Left renal cortex interstitium (tissue), 4 donors: ENCODE measurements at places on chromosomes 5 and 9.

GRCh38 chr9:92707530-92707929 lies 37.6 kb upstream of the IPPK start:
- no peak for DNase-seq

DNA sequence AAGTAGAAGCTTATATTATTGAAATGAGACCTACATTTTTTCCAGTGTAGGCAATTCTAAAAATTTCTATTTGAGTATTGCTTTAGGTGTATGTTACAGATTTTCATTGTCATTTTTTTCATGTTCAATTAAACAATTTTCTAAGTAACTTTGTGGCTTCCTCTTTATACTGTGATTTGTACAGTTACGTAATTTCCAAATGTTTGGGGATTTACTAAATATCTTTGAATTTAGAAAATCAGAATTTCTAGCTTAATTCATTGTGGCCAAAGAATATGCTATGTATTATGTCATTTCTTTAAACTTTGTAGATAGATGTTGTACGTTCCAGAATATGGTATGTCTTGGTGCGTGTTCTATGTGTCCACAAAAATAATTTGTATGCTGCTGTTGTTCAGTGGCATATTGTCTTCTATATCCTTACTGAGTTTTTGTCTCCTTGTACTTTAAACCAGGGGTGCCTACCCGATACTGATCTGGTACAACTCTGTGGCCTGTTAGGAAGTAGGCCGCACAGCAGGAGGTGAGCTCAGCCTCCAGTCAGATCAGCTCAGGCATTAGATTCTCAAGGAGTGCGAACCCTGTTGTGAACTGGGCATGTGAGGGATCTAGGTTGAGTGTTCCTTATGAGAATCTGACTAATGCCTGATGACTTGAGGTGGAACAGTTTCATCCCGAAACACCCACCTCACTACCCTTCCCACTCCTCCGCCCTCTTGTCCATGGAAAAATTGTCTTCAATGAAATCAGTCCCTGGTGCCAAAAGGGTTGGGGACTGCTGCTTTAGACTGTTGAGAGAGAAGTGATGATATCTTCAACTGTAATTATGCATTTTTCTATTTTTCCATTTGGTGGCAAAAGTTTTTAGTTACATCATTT lies 63.5 kb downstream of the UBE2R2 start:
- no peak for DNase-seq

- DNase-seq = no peak
Observed at GRCh38 chr5:178403351-178403750, 170.7 kb upstream of the PHYKPL start.

GRCh38 chr5:132860742-132861141 lies 5.5 kb downstream of the GDF9 start:
- no peak for DNase-seq

- DNase-seq = no peak
Observed at GRCh38 chr9:122562134-122562760, 9.3 kb downstream of the OR1N2 start.

GRCh38 chr9:118782790-118783463 lies 586.3 kb downstream of the BRINP1 start:
- DNase-seq = no peak

DNA sequence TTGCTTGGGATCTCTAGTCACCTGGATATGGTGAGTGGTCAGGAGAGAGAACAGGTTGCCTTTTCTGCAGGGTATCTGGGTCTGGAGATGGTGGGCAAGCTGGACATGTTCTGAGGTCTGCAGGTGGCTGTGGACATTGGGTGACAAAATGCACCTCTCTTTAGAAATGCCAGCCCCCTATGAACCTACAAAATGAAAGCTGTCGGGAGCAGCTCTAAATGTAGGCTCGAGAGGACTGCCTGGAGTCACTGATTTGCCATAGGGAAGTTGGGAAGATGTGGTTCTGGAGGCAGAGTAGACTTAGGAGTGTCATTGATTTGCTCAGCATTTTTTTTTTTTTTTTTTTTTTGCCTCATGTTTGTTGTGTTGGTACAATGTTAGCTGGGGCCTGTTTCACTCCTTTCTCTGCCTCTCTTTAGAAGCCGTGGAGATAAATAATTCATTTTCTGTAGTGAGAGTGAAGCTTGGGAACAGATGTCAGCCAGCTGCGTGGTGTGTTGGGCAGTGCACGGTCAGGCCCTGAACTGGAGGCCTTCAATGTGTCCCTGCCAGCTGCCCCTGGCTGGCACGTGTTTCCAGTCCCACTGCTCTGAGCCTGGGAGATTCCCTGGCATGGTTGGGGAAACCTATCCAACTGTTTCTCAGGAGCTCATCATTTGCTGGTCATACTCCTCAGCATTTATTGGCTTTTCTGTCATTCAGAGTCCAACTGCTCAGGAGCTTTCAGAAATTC lies 5.4 kb downstream of the RGS3 start:
- no peak for DNase-seq

- no peak for DNase-seq
Observed at GRCh38 chr9:82512728-82513127, 524.2 kb downstream of the SPATA31D1 start.

- DNase-seq = no peak
Observed at GRCh38 chr5:144812763-144813162, 642.1 kb downstream of the KCTD16 start.

GRCh38 chr9:127919253-127919815 lies 2.5 kb upstream of the ST6GALNAC4 start:
- no peak for DNase-seq

DNA sequence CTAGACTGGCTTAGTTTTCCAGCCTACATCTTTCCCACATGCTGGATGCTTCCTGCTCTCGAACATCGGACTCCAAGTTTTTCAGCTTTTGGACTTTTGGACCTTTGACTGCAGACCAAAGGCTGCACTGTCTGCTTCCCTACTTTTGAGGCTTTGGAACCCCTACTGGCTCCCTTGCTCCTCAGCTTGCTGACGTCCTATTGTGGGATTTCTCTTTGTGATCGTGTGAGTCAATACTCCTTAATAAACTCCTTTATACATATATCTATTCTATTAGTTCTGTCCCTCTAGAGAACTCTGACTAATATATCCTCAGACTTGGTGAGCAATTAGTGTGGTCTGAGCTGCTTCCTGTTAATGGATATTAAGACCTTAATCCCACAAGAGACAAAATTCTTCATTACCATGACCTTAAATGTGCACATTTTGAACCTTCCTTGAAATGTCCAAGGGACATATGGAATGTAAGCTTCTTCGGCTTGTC lies 752.9 kb downstream of the CDH18 start:
- no peak for DNase-seq

GRCh38 chr5:62585751-62586150 lies 7.1 kb downstream of the LRRC70 start:
- DNase-seq = no peak

- DNase-seq = no peak
Observed at GRCh38 chr5:94021246-94021645, 279.8 kb upstream of the POU5F2 start.

- peak; percentile 34 for DNase-seq
Observed at GRCh38 chr5:78360924-78361630, 660 bp downstream of the SCAMP1 start.

DNA sequence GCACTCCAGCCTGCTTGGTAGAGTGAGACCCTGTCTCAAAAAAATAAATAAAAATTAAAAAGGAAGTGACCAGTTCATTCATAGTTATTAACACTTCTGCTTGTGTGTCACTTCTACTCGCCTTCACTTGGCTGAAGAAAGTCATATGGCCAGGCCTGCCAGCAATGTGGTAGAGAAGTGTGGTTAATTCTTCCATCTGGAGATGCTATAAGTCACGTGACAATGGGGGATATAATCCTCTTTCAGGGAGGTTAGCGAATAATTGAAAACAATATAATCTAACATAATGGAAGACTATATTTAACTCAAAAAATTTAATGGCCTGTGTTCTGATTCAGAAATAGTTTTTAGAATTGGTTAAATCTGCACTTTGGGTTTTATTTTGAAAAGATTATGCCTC lies 305.6 kb downstream of the DOCK8 start:
- DNase-seq = no peak

DNA sequence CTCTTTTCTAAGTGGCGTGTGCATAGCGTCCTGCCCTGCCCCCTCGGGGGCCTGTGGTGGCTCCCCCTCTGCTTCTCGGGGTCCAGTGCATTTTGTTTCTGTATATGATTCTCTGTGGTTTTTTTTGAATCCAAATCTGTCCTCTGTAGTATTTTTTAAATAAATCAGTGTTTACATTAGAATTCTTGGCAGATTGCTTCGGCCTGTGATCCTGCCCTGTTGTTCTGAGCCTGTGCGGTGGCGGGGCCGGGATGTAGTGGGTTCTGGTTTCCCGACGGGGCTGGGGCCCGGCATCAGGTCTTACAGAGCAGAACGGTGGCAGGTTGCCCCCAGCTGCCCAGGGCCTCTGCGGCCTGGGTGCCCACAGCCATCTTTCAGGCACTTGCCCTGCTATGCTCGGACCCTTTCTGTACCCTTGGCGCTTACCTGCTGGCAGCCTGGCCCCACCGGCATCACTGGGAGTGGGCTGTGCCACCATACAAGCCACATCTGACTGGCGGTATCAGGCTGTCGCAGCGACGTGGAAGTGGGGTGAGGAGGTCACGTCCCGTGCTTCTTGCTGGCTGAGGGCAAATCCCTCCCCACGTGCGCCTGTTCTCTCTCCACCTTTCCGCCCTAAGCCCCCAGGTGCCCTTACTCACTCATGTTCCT lies 9.0 kb downstream of the QRFP start:
- no peak for DNase-seq

GRCh38 chr5:76849419-76850291 lies at the start of gene S100Z:
TSS of gene S100Z (plus strand) at chr5:76850014. CDS start at chr5:76875360, 25,346 bp downstream.
- no peak for DNase-seq

DNA sequence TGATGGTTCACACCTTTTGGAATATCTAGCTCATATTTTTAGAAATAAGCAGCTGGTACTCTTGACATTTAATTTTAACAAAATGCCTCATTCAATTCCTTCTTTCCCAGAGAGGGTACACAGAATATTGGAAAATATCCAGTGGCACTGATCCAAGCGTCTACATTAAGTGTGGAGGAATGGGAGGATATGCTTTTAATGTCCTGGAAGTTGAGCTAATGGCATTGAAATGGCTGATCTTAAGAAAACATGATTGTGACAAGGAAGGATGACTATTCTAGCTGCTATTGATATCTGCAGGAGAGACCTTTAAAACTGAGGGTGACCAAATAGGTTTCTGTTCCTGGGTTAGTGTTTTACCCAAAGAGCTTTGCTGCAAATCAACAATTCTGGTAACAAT lies 30.0 kb downstream of the ZNF366 start:
- DNase-seq = no peak

GRCh38 chr5:73450137-73450536 lies 1.6 kb upstream of the FOXD1 start:
- no peak for DNase-seq

- no peak for DNase-seq
Observed at GRCh38 chr5:16595881-16596580, 20.8 kb downstream of the RETREG1 start.

DNA sequence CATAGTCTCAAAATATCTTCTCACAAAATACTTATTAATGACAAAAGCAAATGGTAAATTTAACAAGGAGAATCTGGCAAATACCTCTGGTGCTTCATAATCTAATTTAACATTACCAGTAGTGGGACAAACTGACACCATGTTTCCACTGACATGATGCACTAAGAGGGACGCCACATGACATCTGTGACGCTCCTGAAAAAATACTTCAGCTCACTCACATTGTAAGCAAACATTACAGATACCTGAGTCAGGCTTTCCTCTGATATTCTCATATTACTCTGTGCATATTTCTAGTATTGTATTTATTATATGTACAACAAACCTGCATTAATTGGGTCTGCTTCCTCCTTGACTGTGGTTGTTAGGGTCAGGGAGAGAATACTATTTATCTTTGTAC lies 56.7 kb upstream of the OSMR start:
- DNase-seq = no peak

DNA sequence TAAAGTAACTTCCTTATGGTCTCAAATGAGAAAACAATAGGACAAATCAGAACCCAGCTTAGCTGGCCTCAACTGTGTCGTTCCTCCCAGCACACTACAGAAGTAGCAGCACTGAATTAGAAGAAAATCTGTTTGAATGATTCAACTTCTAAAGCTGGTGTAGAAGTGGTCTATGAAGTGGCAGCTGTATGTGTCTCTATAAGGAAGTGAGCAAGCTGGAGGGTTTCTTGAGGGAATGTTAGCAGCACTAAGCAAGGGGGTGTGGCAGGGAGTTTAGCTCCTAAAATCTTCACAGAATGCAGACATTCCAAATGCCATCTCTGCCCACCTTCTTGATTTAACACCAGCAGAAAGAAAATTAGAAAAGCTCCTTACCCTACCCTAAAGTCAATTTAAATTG lies 4.1 kb downstream of the KLF9 start:
- no peak for DNase-seq

DNA sequence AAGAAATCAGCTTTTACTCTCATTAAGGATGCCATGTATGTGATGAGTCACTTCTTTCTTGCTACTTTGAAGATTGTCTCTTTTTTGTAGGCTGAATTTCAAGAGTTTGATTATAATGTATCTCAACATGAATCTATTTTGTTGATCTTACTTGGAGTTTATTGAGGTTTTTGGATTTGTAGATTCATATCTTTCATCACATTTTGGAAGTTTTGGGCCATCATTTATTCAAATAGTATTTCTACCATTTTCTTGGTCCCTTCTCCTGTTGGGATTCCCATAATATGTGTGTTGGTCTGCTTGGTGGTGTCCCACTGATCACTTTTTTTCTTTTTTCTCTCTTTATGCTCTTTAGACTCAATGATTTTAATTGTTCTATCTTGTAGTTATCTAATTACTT lies 116.3 kb downstream of the CNTLN start:
- no peak for DNase-seq

DNA sequence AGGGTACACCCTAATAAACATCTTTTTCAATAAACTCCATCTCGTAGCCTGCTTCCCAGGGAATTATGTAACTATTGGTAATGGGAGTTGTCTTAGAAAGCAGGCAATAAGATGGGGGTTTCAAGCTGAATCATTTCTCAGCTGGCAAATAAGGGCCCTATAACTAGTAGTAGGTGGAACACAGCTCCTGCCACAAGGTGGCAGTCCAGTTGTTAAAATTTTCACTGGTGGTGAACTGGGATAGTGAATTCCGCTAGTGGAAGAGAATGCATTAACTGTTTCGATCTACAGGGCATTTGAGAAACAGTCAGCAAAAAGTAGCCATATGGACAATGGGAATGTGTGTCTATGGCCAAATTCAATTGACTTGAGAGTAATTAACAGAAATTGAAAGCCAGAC lies 27.7 kb downstream of the PCDHB15 start:
- no peak for DNase-seq

- DNase-seq = no peak
Observed at GRCh38 chr5:121138952-121139351, 674.9 kb downstream of the PRR16 start.

DNA sequence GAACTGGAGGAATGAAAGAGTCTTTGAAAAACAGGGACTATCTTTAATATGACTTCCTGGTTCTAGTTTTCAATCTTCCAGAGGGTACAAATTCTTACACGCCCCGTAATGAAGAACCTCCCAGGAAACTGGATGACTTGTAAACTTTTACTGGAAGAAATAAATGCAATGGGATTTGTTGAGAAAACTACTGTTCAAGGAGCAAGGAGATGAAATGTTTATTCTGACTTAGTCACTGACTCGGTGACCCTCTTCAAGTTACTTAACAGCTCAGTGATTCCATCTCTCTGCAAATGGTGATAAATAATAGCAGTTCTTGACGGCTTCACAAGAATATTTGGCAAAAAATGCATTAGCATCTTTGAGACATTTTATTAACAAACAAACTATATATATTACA lies 858.6 kb downstream of the PTPRD start:
- no peak for DNase-seq

GRCh38 chr5:44051591-44051990 lies 337.6 kb downstream of the FGF10 start:
- DNase-seq = no peak
